ENCODE measurements at places on chromosomes 1 and 21.
A peak's percentile ranks its signal among the peaks of the same experiment; 100 is the strongest.

DNA sequence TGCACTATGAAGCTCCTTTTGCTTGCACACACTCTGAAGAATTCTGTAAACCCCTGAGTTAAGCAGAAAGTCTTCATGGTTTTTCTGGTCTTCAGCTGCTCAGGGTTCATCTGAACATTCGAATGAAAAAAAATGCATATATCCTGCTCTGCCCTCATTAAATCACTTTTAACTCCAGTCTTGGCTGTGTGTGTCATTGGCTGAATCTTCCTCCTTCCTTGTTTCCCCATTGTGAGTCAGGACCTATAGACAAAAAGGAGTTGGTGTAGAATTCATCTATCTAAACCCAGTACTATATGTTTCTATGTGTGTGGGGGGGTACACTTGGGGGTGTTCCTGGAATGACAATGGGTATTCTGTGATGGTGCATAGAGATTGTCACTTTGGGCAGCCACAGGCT, 6.6 kb upstream of the SPRR1B start:
- no peak for DNase-seq

DNA sequence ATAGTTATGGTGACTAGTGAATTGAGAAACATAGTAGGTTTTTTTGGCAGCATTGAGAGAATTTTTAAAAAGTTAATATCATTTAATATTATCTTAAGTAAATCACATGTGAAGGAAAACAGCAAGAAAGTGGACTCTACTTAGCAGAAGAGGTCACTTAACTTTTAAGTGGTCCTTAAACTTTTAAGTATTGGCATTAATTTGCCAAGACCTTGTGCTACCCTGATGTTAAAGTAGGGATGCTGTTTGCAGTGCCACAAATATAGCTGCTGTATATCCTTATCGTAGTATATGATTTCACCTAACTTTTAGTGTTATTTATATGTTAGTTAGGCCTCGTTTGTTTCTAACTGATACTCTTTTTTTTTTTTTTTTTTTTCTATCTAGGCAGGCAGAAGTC, 40.2 kb downstream of the SMG7 start:
- no peak for DNase-seq

DNA sequence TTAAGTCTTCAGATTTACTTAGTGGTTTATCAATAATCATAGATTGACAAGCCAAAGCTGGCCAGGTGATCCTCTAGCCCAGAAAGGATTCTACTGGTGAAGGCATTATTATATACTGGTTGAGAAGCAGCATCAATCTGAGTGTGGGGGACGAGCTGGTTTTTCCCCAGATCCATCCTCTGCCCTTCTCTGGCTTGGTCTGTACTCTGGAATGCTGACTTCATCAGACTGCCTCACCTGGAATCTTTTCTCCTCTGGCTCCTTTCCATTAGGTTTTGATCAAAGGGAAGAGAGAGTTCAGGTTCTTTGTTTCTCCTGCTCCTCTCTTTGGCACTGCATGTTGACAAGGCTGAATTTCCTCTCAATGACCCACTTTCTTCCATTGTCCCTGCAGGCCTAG, 93.9 kb downstream of the KCTD3 start:
- DNase-seq = no peak

DNA sequence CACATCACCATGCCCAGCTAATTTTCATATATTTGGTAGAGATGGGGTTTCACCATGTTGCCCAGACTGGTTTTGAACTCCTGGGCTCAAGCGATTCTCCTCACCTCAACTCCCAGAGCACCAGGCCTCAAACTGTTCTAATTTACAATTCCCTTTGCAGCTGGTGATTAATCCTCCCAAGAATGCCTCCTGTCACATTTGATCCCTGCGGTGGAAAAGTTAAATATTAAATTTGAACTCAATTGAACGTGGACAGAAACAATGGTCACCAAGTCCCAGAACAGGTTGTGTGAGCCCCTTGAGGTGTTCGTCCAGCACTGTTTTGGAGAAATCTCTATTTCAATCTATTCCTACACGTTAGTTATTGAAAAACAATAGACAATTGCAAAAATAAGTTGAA, 2.0 kb upstream of the ANKRD35 start:
- peak; percentile 32 for DNase-seq

DNA sequence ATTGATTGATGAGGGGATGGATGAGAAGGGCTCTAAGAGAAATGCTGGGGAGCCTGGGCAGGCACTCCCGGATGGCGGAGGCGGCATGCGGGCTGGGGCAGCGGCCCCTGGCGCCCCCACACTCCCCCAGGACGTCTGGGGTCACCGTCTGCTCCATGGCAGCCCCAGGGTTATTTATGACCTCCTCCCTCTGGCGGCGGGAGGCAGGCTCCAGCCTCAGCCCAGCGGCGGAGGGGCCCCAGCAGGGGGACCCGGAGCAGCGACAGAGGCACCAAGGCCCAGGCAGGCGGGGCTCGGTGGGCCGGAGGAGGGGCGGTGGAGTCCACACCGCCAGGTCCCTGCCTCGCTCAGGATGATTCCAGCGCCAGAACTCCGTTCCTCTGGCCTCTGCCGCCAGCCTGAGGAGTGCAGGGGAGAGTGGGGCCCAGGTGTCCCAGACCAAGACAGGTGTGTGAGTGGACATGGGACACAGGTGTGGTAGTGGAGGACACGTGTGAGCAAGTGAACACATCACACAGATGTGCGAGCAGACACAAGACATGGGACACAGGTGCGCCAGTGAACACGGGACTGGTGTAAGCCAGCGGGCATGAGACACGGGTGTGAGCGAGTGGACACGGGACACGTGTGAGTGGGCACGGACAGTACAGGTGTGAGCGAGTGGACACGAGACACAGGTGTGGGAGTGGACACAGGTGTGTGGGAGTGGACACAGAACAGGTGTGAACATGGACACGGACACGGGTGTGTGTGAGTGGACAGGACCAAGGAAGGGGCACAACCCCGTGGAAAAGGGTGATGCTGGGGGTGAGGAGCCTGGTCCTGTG, 2.5 kb upstream of the SAMD11 start:
- peak; percentile 61 for DNase-seq

DNA sequence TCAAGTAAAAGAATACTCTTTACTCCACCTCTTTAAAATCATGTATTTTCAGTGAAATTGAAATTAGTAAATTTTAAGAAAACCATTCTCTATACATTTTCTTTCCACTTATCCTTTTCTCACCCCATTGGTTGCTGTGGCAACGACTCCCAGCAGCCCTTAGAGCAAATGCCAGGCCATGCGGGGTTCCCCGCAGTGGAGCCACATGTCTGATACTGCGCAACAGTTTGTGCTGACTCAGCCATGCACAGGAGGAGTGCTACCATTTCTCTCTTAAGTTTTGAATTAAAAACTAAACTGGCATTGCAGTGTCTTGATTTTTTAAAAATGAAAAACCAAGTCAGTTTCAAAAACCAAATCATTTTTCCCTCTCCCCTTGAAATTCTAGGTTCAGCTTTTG, 214.1 kb upstream of the L1TD1 start:
- DNase-seq = no peak

DNA sequence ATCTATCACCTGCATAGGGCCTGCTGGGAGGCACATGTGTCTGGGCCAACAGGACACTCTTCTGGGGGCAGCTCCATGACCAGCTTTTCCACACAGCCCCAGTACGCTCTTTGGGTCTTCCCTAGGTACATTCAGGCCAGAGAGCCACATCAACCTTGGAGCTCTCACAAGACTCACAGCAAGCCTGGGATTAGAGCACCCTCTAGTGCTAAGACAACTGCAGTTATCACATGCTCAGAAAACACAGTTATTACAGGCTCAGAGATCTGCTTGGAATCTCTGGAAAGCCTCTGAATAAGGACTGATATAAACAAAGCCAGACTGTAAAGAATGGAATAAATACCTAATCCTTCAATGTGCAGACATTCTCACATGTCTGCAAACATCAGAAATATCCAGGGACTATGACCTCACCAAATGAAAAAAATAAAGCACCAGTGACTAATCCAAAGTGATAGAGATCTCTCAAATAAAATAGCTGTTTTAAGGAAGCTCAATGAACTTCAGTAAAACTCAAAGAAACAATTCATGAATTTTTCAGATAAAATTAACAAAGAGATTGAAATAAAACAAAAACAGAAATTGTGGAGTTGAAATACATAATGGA, 563.9 kb upstream of the NR5A2 start:
- peak; percentile 16 for DNase-seq

- DNase-seq = no peak
These were observed 283.1 kb downstream of the PLPP3 start for GRCh38 chr1:56295949-56296929.

GRCh38 chr1:58067082-58067481, 479.4 kb downstream of the OMA1 start:
- no peak for DNase-seq

- no peak for DNase-seq
These were observed 8.6 kb downstream of the PODN start for GRCh38 chr1:53070621-53071020.

DNA sequence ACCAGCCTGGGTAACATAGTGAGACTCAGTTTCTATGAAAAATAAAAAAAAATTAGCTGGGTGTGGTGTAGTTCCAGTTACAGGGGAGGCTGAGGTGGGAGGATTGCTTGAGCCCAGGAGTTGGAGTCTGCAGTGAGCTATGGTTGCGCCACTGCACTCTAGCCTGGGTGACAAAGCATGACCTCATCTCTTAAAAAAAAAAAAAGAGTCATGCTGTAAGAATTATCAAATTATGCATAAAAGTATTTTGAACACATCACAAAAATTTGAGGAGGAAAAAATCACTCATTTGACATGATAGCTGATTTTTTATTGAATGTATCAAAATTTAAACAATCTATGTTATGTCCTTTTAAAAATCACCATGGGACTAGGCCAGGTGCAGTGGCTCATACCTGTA, 17.8 kb downstream of the CCDC30 start:
- DNase-seq = no peak

DNA sequence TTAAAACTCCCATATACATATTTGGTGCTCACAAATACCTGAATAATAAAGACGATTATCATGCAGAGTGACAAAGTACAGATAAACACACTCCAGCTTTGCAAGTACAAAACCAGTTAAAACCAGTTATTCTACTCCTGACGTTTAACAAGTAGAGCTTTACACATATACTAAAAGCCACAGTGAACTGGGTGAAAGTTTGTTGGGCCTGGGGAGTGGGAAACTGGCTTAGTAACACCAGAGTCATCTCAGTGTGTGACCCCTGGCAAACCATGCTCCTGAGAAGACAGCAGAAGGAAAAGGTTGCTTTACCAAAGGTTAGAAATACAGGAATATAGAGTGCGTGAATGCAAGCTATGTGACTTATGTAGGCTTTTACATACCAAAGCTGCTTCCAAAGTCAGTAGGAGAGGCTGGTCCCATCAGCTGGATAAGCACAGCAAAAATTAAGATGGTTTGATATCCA, 148.1 kb downstream of the NRIP1 start:
- DNase-seq = no peak

- DNase-seq = no peak
These were observed 74.7 kb downstream of the NTPCR start for GRCh38 chr1:233025157-233025556.

- DNase-seq = peak; percentile 62
These were observed 2.4 kb downstream of the NTPCR start for GRCh38 chr1:232952514-232953499.

GRCh38 chr1:184626076-184627006, 128.3 kb downstream of the EDEM3 start:
- no peak for DNase-seq

DNA sequence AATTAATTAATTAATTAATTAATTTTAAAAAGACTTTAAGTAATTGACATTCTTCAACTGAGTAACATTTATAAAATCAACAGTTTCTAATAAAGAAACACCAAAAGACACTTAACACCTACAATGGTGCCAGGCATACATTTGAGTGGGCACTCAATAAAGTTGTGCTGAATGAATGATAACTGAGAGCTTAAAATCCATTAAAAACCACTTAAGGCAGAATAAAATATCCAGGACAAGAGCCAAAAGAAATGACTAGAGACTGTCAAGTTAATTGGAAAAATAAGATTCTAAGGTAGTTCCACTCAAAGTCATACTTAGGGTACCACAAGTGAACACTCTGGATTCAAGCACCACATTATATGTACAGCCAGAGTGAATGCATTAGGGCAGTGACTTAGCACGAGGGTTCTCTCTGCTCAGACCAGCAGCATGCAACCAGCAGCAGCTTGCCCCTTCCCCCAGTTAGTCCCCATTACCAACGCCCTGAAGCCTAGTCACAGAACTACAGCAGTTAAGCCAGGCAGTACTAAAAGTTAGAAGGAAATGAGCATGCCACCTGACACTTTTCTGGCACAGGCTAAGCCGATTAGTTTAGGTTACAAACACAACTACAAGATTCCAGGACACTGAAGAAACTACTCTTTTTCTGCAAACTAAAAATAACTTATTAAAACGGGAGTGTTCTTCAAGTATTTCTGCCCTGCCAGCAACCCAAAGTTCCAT, 46.5 kb downstream of the LUZP1 start:
- DNase-seq = no peak

DNA sequence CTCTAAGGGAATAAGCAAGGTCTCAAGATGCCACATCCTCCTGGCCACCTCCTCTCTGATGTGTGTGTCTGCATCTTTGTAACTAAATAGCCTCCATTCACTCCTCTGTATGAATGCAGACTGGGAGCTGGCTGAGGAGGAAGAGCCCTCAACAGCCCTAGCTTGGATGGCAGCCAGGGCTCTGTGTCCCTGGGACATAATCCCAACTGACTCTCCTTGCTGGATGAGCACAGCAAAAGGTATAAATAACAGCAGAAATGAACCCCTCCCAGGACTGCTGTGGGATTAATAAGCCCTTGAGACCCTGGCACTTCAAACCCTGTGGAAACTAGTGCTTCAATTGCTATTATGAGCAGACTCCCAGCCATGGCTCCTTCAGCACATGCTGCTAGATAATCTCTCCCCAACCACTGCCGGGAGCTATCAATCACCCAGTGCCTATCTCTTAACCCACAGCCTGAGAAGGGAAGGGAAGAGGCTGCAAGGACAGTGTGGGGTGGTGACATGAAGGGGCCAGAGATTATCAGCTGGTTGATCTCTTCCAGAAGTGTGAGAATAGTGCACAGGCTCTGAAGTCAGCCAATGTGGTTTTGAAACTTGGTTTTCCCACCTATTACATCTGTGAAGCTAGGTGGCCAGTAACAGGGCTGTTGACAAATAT, 152.2 kb downstream of the TNR start:
- no peak for DNase-seq

GRCh38 chr1:155080312-155081228, 1.9 kb downstream of the EFNA3 start:
- no peak for DNase-seq

- no peak for DNase-seq
These were observed 35.9 kb downstream of the ACTL8 start for GRCh38 chr1:17791055-17791390.

- DNase-seq = no peak
These were observed 1383.7 kb downstream of the MRPL39 start for GRCh38 chr21:24223624-24224023.

DNA sequence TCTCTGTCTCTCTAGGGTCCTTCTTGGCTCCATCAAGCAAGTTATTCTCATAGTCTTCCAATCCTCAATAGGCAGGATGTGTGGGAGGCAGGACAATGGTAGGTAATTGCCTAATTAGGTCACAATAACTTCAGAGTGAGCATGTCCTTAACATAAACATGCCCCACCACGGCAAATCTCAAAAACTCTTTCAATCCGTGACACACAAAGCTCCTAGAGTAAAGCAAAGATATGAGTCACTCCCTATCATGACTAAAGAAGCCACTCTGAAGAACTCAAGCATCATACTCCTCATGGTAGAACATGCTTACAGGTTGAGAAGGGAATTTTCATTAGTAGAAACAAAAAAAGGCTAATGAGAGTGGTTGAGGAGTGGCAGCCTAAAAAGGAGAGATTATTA, 4.9 kb downstream of the HAO2 start:
- peak; percentile 52 for DNase-seq

All from SW480 (cell line).